ENCODE measurements at places on chromosomes 13 and 19. TPM values are rescaled to one million over a fixed set of nuclear protein-coding genes. Genes with fewer than 3 reads are reported as not detected.
A peak's percentile ranks its signal among the peaks of the same experiment; 100 is the strongest.

DNA sequence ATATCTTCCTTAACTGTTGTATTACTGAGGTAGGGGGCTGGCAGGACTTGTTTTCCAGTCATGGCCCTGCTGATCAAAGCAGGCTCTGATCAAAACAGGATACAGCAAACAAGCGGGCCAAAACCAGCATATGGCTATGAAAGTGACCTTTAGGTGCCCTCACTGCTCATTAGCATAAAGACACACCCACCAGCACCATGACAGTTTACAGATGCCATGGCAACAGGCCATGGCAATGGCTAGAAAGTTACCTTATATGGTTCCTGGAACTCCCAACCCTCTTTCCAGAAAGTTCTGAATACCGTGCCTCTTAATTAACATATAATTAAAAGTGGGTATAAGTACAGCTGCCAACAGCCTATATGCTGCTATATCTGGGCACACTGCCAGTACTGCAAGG, 551.4 kb upstream of the SGCG start:
- no peak for DNase-seq

GRCh38 chr19:1854542-1855039, 6.3 kb upstream of the REXO1 start:
- DNase-seq: no peak

DNA sequence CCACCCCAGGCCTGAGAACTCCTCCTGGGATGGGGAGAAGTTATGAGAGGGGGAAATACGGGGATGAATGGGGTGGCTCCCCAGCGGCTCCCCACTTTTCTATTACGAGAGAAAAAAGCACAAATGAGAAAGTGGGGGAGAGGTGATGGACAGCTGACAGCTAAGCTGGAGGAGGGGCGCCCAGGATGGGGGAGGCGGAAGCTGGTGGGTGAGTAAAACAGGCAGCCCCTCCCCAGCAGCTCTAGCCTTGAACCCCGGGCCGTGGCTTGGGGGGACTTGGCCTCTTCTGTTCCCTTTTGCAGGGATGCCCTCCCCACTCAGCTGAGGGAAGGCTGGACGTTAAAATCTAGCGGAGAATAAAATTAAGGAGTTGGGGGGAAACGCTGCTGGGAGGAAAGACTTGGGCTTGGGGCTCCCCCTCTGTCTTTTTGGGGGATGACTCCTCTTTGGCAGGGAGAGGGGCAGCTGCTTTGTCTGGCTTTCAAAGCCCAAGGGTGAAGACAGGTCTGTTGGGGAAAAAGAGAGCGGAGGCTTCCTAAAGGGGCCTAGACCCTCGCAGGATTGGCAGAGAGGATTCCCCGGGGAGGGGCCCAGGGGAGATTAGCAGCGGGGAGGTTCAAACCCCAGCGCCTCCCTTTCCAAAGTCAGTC, 1.4 kb upstream of the SAMD1 start:
- no peak for DNase-seq

Gene ZIM2
- 0.76 TPM for total RNA-seq

- DNase-seq: no peak
Measured at GRCh38 chr13:32804673-32805230, 211.5 kb upstream of the KL start.

Gene CERS4
- total RNA-seq: 66.9 TPM

DNA sequence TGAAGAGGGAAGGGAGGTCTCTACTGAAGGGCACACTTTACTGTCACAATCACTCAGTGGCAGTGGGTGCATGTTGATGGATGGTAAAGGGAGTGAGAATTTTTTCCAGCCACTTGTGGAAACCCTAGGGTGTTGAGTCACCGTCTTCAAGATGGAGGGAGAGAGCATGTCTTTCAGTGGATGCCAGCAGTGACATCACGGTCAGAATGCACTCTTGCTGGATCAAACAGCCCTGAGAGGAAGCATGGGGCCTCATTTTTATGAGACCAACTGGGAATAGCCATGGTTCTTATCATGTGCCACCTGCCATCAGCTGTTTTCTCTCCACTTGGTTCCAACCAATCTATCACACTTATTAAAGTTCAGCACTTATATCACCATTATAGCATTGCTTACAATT, 182.5 kb downstream of the KCNRG start:
- no peak for DNase-seq

DNA sequence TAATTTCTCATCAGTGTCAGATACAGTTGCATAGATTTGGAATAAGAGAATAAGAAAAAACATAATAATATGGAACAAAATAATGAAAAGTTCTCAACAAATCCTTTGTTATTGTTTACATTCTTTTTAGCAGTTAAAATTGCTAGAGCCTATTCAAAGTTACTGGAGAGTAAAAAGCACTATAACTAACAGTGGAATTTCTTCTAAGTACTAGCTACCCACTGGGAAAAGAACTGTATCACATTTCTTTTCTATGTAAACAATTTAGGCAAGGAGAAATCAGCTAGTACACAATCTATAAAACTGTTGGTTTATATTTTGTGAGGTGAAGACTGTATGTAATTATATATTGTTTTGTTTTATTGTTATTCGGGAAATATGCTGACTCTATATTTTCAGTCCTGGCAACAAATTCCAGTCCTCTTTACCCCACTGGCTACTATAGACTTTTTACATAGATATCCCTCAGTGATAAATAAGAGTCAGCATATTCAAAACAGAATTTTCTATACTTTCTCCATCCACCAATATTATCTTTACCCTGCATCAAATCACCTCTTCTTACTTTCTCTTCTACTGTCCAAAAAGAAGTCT, 222.0 kb downstream of the PCDH9 start:
- DNase-seq: no peak

Gene SULT2A1
- not detected for total RNA-seq

- no peak for DNase-seq
Measured at GRCh38 chr19:39036581-39036980, 4.2 kb upstream of the FBXO27 start.

DNA sequence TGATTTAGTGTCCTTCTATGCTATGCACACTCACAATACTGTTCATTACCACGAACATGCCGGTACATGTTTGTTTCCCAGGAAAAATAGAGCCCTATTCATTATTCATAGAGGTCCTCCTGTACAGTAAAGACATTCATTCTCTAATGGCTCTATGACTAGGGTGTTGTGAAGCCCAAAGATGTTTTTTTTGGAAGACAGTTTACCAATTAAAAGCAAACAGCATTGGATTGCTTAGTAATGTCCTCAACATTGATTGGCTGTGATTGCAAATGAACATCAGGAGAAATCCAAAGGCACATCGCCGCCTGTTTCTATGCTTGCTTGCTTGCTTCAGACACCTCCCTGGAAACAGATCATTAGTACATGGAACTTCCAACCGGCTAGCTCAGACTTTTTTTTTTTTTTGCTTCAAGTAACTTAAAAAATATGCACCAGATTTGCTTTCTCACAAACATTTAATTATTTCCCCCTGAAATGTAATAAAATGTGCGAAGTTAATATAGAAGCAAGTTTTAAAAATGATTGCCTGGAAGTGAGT, 8.8 kb upstream of the GPC6 start:
- no peak for DNase-seq

DNA sequence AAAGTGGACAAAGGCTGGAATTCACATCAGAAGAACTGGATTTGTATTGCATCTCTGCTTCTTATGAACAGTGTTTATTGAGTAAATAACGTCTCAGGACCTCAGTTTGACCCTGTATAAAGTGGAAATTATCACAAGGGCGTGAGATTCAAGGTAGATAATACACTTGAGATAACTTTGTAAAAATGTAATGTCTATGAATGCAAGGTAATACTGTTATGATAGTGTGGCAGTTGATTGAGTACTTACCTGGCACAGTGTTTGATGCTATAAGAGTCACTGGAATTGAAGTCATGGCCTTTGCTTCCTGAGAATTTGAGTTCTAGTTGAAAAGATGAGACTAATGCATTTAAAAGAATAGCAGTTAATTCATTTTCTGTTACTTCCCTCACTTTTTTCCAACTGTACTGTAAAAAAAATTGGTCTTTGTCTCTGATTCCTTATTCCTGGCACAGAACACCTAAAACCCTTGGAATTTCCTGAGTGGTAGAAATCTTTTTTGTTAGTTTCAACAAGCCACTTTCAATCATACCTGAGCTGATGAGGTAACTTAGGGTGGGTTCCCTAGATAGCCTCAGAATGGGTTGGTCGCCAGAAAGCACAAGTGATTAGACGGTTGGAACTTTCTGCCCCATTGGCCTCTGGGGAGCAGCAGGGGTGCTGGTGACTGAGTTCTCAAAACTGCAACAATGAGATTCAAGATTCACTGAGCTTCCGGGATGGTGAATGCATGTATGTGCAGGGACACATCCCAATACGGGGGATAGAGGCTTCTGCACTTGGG, 6.4 kb upstream of the XPO4 start:
- no peak for DNase-seq

- no peak for DNase-seq
Measured at GRCh38 chr19:6906559-6907060, 19.2 kb downstream of the ADGRE1 start.

DNA sequence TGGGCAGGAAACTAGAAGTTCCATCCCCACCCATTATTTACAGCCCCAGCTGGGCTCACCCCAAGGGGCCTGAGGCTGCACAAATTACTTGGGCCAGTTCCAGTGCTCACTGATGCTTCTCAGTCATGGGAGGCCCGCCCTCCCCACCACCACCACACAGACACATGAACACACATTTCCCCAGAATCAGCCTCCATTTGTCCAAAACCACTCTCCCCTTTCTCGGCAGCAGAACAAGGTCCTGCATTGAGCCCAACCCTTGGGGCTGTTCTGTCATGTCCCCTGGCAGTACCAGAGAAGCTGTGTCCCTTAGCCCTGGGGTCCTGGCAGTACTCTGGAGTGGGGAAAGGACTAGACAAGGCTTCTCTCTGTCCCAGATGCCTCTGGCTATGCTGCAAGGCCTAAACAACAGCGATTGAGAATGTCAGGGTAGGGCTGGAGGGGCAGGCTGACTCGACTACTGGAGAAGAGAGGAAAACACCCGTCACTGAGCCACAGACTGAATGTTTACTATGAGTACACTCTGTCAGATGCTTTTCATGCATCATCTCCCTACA, 21.8 kb downstream of the SAMD4B start:
- DNase-seq: peak; percentile 80

DNA sequence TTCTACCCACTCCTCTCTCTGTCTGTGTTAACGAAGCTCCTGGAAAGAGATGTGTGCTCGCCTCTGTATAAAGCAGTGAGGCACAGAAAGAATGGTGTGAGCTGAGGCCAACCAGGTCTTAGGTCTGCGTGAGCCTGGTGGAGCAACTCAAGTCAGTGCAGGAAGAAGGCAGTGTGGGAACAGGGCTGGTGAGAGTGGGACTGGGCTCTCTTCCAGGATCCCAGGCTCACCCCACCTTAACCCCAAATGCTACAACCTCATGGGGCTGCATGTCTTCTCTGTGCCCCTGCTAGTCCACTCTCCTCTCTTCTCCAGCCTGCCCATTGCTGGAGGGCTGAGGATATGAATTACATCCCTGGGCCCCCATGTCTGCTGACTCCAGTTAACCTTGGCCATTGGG, 127.4 kb downstream of the DCT start:
- no peak for DNase-seq
